ENCODE measurements at places on chromosomes 3 and 15.
A peak's percentile ranks its signal among the peaks of the same experiment; 100 is the strongest.

GRCh38 chr3:7817239-7817638, 684.4 kb upstream of the LMCD1 start:
- DNase-seq, result no peak

DNA sequence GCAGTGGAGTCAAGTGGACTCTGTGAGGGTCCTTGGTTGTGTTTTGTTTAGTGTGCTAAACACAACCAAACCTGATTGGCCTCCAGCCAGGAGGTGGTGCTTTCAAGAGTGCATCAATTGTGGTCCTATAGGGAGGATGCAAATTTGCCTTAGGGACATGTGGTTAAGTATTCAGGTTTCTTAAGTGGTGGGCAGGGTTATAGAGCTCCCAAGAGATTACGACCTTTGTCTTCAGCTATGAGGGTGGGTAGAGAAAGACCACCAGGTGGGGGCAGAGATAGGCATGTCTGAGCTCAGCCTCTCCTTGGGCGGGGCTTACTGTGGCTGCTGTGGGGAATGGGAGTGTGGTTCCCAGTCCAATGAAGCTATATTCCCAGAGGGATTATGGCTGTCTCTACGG, 186.6 kb downstream of the SQOR start:
- no peak for DNase-seq

GRCh38 chr3:130516645-130517512, at the start of gene COL6A6:
Gene COL6A6, plus strand, starts transcription at chr3:130517177. Its CDS starts 43,188 bp downstream, at chr3:130560365.
- no peak for DNase-seq

DNA sequence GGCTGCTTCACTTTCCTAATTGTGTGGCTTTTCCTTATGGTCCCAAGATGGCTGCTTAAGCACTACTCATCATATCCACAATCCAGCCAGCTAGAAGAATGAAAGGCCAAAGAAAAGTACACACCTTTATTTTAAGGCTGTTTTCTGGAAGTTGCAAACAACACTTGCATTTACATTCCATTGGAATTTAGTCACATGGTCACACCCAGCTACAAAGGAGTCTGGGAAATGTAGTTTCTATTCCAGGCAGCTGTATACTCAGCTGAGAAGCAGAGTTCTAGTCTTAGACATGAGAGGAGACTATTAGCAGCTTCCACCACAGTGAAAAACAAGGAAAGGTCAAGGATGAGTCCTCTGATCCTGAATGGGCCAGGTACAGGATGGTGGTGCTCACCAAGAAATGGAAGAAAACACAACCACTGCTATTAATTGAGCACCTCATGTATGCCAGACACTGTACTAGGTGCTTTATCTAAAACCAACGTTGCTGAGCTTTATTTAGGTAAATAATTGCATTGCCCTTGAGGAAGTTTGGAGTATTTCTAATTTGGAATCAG, 28.0 kb upstream of the ATG7 start:
- DNase-seq, result no peak

GRCh38 chr3:64215559-64215958, 9.7 kb downstream of the PRICKLE2 start:
- no peak for DNase-seq

- no peak for DNase-seq
These were observed 73.2 kb downstream of the TLE3 start for GRCh38 chr15:70024521-70024920.

GRCh38 chr3:15384510-15385237, 42.7 kb downstream of the METTL6 start:
- no peak for DNase-seq

GRCh38 chr3:107985496-107985895, 105.3 kb downstream of the CD47 start:
- DNase-seq, result no peak

- DNase-seq, result no peak
These were observed 22.4 kb downstream of the PLA2G4F start for GRCh38 chr15:42133886-42134502.

DNA sequence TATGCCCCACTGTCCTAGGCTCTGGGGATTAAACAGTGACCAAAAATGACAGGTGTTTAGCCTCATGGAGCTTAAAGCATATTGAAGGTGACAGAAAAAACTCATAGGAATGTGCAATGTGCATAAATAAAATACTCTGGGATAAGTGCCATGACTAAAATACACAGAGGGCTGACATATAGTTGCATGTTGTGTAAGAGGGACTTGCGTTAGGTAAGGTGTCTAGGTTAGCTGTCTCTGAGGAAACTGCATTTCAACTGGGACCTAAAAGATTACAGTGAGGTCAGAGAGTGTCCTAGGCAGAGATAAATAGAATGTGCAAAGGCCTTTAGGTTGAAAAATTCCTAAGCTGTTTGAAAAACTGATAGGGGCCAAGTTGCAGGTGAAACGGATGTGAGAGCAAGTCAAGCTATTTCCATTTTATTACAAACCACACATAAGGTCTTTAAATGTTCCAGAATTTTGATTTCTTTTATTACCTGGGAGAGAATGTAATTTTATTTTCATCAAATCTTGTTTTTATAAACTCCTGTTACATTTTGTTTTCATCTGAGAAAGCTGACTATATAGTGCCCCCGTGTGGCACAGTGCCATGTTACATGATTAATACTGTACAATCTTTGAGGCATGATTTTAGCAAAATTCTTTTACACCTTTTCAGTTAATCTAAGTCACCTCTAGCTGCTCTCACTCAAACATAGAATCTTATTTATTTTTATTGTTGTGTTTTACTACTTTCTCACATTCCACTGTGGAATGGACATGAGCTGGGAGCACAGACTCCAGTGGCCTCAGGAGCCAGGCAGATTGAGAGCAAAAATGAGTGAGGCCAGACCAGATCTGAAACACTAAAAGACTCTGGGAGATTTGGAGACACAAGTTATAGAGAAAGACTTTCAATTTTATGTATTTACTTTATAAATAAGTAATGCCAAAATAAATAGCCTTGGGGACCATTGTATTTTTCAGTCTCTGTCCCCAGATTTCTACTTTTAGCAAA, 259.6 kb upstream of the ZNF717 start:
- DNase-seq, result no peak

GRCh38 chr3:100129941-100130340, 15.6 kb upstream of the FILIP1L start:
- DNase-seq, result no peak

- DNase-seq, result no peak
These were observed 192.5 kb downstream of the GOLGA6L6 start for GRCh38 chr15:20348900-20349773.

- DNase-seq, result no peak
These were observed 238.1 kb upstream of the SETMAR start for GRCh38 chr3:4065085-4065484.

- no peak for DNase-seq
These were observed 67.7 kb upstream of the NR2F2 start for GRCh38 chr15:96262549-96263489.

DNA sequence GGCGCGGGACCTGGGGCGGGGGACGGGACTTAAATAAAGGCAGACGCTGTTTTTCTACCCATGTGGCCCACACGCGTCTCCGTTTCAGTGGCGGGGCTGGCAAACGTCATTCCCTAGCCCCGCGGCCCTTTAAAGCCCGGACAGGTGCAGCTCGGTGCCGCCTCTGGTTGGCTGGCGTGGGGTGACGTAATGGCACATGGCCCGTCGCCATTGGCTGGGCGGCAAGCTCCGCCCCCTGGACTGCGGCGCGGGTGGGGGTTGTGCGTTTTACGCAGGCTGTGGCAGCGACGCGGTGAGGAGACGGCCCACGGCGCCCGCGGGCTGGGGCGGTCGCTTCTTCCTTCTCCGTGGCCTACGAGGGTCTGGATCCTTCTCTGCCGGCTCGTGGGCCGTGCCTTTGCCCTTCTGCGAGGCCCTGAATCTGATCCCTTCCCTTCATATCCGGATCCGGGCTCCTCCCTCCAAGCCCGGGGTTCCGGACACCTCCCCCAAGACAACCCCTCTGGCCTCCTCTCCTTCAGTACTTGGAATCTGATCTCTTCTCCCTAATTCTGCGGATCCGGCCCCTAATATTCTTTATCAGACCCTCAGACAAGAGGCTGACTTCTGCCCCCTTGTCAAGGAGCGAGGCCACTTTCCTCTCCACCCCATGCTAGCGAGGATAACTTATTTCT, at the start of gene CRELD1:
CRELD1 (plus strand) TSS at position 274 of the 674 bp plus-strand sequence. CDS start 605 bp downstream, outside the sequence.
- DNase-seq, result peak; percentile 78

GRCh38 chr3:10521772-10522441, 16.5 kb upstream of the ATP2B2 start:
- no peak for DNase-seq

- no peak for DNase-seq
These were observed 134.0 kb downstream of the IL5RA start for GRCh38 chr3:2976212-2976611.

GRCh38 chr3:58688574-58688973, 22.0 kb upstream of the FAM3D start:
- no peak for DNase-seq

- DNase-seq, result no peak
These were observed 41.5 kb downstream of the TOPBP1 start for GRCh38 chr3:133620066-133620784.

Measured in esophagus squamous epithelium (tissue), 5 donors.